IgD-negative memory B cell (primary cell): ENCODE measurements at places on chromosomes 1 and 21. TPM values are rescaled to one million over a fixed set of nuclear protein-coding genes. Genes with fewer than 3 reads are reported as not detected.

Gene SPATA17
- not detected for polyA plus RNA-seq

Gene NGF
- polyA plus RNA-seq, result not detected

Gene PKP1
- polyA plus RNA-seq, result not detected

Gene GBP7
- polyA plus RNA-seq, result not detected

Gene HSD3B1
- polyA plus RNA-seq, result not detected

Gene ANKRD45
- not detected for polyA plus RNA-seq
